Forelimb muscle (tissue), 1 donor: ENCODE measurements at places on chromosomes 1 and 21.

DNA sequence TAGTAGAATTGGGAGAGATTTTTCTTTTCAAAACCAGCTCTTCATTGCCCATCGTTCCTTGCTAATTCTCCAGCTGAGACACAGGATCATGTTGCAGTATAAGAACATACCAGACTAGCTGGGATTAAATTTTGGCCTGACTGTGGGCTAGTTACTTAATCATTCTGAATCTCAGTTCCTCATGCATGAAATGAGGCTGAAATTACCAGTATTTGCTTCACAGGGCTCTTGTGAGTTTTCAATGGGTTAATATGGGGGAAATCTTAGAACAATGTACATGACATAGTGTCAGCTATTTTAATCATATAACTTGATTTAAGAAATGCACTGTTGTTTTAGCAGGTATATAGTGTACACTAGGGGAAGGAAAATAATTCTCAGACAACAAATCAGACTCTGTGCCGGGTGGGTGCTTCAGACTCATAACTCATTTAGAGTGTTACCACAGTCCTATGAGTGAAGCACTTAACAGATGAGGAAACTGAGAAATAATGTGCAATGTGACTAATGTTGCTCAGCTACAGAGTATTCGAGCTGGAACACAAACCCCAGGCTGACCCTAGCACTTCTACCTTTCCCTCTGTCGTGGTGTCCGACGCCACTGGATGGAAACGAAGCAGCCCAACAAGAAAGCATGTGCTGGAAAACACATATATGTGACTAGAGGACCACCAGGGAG is 137.6 kb upstream of the SGIP1 start:
- no peak for DNase-seq

DNA sequence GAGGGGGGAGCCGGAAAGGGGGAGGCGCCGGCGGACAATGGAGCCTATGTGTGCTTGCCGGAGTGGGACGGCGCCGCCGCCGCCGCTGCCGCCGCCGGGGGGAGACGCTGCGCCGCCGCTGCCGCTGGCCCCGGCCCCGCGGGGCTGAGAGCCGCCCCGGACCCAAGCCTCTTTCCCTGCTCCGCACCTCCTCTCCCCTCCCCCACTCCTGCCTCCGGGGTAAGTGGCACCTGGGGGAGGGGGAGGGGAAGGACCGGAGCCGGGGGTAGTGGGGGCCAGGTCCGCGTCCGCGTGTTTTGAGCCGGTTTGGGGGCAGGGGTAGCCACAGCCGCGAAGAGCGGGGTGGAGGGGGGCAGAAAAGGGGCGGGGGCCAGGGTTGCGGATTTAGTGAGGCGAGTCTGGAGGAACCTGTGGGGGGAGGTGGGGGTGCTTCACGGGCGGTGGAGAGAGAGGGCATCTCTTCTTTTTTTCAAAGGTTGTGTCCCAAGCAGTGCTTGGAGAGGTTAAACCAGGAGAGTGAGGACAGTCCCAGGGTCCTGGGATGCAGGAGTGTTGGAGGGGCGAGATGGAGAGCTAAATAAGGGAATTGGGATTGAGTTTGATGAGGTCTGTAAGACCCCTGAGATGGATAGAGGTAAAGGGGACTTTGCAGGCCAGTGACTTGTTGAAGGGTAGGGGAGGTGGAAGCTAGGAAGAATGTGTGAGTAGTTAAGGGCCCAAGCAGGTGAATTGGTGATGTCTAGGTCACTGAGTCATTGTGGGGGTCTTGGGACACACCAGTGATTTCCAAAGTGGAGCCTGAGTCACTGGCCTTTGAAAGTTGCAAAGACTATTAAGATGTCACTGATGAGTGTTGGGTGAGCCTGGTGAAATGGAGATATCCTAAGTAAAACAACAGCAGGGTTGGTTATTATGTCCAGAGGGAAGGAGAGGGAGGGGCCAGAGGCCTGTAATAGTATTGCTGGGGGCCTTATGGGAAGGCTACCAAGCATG is 59.1 kb downstream of the BCL9 start:
- no peak for DNase-seq

- DNase-seq = no peak
Observed at GRCh38 chr1:7326366-7326765, 444.7 kb upstream of the VAMP3 start.

GRCh38 chr1:185250063-185250462 is 67.0 kb downstream of the IVNS1ABP start:
- no peak for DNase-seq

DNA sequence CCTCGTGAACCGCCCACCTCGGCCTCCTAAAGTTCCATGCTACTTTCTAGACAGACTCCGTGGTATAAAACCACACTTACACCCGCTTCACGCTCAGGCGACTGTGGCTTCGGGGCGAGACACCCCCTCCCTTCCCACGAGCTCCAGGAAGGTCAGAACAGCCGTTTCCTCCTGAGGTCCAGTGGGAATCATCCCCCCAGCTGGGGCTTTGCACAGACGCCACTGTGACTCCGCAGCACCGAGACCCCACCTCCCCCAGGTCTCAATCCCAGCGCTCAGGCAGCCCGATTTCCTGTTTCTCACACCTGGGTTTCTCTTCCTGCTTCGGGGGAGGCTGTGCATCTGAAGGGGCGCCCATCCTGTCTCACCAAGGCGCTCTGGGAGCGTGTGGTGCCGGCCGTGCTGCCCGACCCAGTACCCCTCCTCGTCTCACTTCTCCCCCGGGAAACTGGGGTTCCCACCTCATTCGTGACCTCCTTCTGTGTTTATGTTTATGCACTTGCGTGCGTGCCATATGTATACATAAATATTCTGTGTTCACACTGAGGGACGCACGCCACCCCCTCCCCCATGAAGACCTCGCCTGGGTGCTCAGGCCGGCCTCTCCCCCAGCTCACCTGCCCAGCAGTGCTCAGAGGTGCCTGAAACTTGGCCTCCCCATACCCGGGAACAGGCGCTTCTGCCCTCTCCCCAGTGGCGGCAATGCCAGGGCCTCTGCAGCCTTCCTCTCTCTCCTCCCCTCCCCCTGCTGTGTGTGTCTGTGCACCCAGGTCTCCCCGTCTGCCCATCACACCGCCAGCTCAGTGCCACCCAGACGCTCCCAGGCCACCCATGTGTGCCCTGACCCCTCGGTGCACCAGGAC is 14.6 kb downstream of the SLC35E2B start:
- DNase-seq = no peak

DNA sequence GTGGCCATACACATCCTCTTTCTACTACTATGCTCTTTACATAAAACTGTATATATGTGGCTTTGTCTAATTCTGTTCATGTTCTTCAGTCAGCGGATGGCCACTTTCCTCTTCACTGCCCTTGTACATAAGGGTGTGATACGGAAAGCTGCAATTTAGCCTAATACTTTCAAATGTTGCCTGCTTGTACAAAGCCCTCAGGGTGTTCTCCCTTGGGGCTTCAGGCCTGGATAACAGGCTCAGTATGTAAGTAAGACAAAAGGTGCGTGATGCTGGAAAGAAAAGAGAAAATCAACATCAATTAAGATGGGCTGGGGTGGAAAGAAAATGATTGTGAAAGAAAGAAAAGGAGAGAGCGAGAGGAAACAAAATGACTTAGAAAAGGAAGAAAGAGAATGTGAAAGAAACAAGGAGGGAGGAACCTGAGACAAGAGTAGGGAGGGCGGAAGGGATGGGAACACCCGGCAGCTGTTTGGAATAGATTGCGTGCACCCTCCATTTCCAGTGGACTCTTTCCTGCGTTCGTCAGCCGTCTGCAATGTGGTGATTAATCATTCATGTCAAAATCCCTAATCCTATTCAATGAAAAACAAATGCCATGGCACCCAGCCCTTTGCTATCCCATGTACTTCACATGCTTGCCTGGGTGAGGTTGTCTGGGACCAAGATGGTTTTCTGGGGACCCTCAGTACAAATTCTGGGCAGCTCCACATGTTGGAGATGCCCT is 553.6 kb downstream of the NUF2 start:
- no peak for DNase-seq

GRCh38 chr1:109777980-109778625 is 14.4 kb upstream of the EPS8L3 start:
- no peak for DNase-seq

GRCh38 chr1:5718831-5719632 is 273.2 kb downstream of the NPHP4 start:
- no peak for DNase-seq

GRCh38 chr1:164605254-164606091 is 46.5 kb downstream of the PBX1 start:
- DNase-seq = no peak

DNA sequence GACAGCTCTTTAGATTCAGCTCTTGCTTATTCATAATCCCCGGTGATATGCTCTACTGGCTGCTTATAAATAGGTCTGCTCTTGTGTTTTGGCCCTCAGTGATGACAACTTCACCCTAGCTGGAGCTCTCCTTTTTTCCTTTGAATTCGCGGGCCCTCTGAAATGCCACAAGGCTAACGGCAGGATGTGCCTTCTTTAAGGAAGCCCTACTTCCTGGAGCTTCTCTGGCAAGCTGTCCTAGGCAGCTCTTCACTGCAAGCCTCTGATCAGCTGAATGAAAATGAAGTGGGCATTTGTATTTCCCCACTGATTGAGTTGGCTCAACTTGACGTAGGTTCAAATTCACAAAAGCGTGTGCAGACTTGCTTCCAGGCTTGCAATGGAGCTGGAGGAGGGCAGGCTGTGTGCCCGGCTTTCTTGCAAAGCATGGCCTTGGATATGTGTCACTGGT is 22.2 kb downstream of the SGIP1 start:
- no peak for DNase-seq

DNA sequence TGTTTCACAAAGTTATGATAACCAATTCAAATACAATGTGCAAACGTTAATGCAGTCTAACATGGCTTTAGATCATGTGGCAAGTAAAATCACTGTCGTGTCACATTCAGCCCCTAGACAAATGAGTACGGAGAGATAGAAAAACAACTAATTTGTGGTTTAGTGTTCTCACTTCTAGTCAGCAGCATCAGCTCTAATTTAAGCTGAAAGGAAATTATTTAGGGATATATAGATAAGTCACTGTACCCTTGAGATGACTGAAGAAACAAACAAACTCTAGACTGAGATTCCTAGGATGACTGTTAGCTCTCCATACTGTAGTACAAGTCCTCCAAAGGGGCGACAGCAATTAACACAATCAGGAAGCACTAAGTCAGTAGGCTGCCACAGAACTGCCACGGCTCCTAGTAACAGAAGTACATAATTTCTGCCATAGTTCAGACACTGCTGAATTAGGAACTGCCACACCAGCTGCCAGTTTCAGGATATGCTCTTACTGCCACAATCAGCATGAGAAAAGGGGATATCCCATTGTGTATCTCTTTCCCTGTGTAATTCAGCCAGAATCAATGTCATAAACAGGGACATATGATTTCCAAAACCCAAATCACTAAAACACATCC is 150.4 kb upstream of the NEGR1 start:
- DNase-seq = no peak

- no peak for DNase-seq
Observed at GRCh38 chr1:209689477-209689876, 14.3 kb downstream of the G0S2 start.

DNA sequence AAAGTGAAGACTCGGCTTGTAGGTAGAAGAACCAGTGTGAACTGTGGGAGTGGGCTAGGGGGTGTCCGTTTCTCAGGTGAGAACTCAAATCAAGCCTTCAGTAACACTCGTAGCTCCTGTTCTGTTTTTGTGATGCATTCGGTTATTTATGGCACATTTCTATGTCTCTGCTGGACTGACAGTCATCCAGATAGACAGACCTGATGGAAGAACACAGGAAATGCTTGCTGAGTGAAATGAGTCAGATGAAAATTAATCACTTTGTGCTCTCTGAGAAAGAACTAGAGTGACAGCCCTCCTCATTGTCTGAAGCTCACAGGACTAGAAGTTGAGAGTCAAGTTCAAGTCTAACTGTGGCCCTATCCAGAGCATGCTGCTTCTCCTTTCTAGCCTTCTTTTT is 360.1 kb upstream of the PLXNA2 start:
- no peak for DNase-seq

GRCh38 chr1:19747761-19748160 is 52.0 kb downstream of the TMCO4 start:
- no peak for DNase-seq

GRCh38 chr1:154972213-154972516 is 1.6 kb upstream of the SHC1 start:
- DNase-seq = no peak

GRCh38 chr1:242876030-242876429 is 351.5 kb upstream of the PLD5 start:
- DNase-seq = no peak

DNA sequence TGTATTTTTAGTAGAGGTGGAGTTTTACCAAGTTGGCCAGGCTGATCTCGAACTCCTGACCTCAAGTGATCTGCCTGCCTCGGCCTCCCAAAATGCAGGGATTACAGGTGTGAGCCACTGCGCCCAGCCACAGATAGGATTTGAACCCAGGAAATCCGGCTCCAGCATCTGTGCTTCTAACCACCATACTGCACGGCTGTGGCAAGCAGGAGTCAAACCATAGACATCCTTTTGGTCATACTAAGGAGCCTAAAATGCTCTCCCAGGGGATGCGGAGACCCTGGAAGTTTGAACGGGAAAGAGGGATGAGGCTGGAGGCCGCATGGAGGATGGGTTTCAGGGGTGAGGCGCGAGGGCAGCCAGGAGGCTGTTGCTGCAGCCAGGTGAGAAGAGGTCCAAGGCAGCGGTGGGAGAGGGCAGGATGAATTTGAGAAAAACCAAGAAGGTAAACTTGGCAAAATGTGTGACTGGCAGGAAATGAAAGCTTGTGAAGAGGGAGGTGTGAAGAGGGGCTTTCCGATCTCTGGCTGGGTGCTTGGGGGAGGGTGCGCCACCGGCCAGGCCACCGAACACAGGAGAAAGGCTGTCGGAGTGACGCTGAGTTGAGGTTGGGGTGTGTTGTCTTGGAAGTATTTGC is 24.0 kb upstream of the CDK18 start:
- no peak for DNase-seq

DNA sequence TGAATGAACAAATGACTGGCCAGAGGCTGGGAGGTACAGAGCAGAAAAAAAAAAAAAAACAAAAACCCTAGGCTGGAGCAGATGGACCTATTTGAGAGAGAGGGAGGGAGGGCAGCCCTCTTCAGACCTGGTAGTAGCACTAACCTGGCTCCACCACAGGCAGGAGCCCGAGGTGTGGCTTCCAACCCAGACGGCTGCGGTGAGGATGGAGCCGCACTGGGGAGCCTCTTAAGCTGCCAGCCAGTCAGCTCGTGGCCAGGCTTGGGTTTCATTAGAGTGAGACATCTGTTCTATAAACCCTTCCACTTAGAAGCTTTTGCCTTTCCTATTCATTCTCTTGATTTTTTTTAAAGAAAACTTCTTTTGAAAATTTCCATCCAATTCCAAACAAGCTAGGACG is 16.8 kb downstream of the LGR6 start:
- DNase-seq = no peak

DNA sequence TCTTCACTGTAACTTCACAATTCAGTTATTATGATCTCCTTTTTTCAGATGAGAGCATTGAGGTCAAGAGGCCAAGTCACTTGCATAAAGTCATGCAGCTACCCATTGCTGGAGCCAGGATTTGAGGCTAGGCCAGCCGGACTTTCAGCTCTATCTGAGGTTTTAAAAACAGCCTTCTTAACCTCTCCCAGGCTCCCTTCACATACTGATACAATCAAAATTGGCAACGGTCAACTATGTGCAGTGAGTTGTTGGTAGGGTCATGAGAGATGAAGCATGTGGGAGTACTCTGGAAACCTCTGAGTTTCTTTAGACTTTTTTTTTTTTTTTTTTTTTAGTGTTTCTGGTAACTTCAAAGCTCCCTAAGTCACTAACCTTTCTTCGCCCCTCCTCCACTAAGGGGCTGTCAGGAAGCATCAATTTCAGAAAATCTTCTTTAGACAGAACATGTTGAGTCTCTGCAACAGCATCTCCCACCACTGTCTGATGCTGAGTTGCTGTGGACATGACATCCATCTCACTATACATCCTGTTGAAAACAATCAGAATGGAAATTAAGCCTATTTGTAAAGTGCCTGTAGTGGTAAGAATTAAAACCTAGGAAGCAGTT is 201.8 kb downstream of the SIPA1L2 start:
- DNase-seq = no peak
